ENCODE measurements at places on chromosomes 13 and 19.
A peak's percentile ranks its signal among the peaks of the same experiment; 100 is the strongest.

DNA sequence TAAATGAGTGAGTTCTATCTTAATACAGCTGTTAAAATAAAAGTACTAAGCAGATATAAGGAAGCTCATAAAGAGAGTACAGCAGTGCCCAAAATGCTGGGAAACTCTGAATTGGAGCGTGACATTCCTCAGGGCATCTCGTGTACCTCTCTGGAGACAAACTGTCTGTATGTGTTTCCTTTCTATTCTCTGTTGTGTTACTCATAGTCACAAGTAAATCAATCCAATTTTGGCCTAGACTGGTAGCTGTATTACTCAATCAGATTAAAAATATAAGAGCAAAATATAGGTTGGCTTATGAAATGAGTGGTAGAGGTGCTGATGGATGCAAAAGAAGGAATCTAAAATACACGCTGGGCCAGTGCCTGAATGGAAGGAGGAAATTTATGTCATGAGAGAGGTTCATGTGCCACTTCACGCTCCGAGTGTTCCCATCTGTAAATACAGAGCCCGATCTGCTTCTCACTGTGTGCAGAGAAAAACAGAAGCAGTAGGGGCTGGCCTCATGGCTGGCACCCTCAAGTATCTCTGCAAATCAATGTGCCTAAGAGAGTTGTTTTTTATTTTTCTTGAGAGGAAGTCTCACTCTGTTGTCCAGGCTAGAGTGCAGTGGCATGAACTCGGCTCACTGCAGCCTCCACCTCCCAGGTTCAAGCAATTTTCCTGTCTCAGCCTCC is 58.7 kb upstream of the RGCC start:
- no peak for DNase-seq

- peak; percentile 85 for DNase-seq
Observed at GRCh38 chr13:34941835-34942731, at the start of gene NBEA. Gene NBEA (plus strand): TSS chr13:34942270. CDS start chr13:34942821, 551 bp downstream.

- DNase-seq = no peak
Observed at GRCh38 chr13:36950920-36951319, 30.9 kb upstream of the SMAD9 start.

DNA sequence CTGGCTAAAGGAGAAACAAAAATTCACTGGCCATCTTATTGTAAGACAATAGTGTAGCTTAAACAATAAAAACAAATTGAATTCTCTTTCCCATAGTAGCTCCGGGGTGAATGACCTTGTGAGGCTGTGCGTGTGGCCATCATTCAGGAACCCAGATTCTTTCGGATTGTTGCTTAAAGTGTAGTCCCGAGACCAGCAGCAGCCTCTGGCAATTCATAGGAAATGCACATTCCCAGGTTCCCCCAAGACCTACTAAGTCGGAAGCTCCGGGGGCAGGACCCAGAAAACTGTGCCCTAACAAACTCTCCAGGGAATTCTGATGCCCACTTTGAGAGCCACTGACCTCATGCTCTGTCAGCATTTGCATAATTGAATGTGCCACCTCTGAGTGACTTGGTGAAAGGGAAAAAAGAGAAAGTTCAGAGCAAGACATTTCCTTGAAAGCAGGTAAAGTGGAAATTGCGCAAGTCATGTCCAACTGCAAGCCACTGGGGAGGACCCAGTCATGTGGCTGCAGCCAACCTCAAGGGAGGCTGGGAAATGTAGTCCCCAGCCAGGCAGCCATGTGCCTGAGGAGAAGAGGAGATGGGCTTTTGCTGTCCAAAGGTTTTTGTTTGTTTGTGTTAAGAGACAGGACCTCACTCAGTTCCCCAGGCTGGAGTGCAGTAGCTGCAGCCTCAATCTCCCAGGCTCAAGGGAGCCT is 50.7 kb upstream of the PNMA8B start:
- no peak for DNase-seq

DNA sequence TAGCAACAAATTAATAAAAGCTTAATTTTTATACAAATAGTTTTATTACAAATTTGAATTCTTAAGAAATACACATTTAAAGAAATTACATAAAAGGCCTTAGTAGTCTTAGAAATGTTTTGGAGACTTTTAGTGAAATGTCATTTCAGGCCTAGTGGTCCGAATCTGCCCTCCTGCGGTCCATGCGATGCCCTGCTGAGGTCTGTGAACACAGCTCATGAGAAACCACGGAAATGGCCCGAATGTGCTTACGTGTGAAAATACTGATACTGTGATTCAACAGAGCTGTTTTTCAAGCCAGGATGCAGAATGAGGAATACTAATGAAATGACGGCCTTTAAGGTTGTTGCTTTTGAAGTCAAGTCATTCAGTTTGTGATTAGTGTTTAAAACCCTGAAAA is 157.9 kb downstream of the COL4A1 start:
- DNase-seq = no peak

All from neuronal stem cell (in vitro differentiated cells).